ENCODE measurements at places on chromosomes 6 and 20.

DNA sequence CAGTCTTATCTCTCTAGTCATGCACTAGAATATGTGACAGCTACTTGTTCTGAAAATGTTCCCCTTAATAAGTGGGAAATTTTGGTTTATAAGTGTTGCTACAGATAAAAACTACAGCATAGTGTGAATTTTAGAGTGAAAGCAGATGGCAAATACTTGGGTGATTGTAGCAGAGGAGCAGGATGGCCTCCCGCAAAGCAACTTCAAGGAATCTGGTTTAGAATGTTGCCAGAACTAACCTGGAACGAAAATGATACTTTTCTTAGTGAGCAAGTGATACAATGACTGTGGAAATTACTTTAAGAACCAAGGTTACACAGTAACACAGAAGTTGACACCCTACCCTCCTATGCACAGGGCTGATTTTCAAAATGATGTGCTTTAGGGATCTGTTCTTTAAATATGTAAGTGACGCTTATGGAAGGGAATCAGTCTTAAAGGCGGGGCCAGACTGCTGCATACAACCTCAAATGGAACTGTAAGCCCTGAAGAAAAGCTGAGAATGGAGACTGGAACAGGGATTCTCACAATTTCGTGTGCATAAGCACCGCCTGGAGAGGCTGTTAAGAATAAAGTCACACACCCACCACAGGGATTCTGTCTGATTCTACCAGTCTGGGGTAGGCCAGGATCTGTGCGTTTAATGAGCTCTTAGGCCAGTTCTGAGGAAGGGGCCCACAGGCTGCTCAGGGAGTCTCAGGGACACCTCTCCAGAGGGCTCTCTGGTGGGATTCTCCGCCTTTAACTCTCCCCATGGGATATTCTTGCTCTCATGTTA, 97.9 kb downstream of the FYN start:
- DNase-seq: no peak

GRCh38 chr20:60170116-60170515, 211.9 kb downstream of the CDH26 start:
- no peak for DNase-seq

DNA sequence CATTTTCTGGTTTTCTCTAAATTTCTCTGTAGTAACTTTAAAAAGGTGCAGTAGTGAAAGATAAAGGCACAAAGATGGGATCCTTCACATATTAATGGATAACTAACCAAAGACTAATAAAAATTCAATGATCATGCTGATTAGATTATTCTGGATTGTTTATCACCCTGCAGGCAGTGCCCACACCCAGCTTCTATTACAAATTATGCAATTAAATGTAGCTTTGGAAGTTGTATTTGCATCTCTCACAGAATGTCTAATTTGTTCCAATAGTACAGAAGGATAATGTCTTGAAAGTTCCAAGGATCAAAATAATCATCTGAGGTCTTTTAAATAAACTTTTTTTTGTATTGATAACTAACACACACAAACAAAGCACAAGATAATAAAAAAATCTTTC, 837.6 kb downstream of the HACE1 start:
- DNase-seq: no peak

GRCh38 chr20:24649787-24650490, 180.5 kb downstream of the SYNDIG1 start:
- DNase-seq: no peak

DNA sequence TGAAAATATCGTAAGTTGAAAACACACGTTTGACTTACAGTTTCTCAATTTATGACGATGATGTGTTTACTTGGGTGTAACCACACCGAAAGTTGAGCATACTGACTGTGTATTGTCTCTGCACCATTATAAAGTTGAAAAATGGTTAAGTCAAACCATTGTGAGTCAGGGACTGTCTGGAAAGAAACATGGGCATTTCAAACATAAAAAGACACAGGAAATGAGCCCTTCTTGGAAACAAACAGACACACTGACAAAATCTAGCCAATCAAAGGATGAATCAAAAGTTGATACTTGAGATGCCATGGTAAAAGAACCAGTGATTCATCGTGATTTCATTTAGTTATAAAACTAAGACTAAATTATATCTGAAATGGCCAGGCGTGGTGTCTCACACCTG, 5.3 kb downstream of the POPDC3 start:
- no peak for DNase-seq

- no peak for DNase-seq
Measured at GRCh38 chr6:57017841-57018240, 28.7 kb upstream of the KIAA1586 start.
